ENCODE measurements at places on chromosomes 5 and 9.

DNA sequence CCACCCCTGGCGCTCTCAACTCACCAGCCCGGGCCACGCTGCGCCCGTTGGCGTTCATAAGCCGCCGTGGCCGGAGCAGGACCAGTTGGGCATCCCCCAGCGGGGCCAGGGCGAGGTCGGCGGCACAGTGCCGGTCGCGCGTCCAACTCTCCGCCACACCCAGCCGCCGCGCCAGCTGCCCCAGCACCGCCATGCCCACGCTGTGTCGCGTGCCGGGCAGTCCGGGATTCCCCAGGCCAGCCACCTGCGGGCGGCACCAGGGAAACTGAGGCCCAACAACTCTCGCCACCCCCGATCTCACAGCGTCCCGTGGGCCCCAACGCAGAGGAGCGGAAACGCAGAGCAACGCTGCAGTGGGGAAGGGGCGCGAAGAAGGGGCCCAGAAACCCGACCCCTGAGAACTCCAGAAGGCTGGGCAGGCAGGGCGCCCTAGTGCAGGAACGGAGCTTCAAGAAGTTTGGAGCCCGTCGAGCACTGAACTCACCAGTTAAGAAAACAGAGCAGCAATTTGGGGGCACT is 453 bp downstream of the PTRH1 start:
- no peak for DNase-seq

DNA sequence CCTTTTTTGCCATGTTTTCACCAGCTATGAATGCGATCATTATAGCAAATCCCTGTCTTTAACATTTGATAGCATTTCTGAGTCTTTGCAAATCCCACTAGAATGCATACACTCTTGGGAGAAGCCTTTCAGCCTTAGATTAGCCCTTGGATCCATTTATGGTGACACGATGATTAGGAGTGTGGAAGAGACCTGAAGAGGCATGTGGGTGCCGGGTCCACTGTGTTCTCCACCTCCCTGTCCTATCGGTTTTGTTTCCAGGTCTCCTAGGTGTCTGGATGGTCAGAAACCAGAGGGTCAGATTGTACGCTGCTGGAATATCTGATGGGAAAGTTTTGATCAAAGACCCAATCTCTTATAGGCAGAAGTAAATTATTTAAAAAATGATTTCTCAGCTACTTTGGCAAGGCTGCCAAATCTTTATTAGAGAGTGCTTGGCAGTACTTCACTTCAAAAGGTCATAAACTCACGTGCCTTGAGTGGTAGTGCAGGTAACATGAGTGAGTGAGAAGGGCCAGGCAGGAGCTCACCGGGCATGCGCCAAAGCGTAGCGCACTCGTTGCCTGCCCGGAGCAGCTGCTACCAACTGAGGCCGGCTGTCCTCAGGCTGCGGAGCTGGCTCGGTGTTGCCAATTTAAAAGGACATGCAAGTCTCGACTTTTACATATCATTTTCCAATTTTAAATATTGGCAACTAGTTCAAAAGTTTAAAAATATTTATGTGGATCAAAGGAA is 51.3 kb downstream of the PCSK5 start:
- DNase-seq: no peak

- no peak for DNase-seq
These were observed 366.9 kb upstream of the NUDT12 start for GRCh38 chr5:103929338-103930013.

DNA sequence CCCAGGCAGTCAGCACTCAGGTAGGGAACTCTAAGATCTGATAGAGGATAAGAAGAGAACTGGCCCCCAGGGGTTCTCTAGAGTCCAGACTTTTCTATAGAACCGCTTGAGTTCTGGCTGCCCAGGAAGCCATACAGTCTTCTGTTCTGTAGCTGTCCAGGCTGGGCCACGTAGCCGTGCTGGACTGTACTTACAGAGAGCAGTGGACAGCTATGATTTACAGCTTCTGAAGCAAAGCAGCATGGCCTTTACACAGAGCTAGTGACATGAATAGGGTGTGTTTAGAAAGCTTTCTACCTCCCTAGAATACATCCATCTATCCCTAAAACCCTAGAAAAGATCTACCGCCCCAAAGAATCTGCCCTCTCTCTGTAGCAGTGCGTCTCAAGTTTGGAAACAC is 57.2 kb downstream of the ACO1 start:
- no peak for DNase-seq

DNA sequence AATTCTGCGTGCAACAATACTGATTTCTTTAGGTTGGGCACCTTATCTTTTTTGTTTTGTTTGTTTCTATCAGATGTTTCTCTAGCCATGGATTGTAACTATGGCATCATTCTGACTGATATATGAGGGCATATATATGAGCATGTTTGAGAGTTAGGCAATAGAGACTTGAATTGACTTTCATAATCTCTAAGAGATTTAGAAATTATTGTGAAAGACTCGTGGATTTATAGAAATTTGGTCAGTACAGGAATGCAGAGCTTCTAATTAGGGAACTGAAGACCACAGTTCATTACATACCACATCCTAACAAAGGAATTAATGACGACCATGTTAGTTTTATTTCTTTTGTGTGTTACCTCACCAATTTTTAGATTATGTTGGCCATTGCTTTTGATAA is 546.0 kb upstream of the GRAMD2B start:
- no peak for DNase-seq

DNA sequence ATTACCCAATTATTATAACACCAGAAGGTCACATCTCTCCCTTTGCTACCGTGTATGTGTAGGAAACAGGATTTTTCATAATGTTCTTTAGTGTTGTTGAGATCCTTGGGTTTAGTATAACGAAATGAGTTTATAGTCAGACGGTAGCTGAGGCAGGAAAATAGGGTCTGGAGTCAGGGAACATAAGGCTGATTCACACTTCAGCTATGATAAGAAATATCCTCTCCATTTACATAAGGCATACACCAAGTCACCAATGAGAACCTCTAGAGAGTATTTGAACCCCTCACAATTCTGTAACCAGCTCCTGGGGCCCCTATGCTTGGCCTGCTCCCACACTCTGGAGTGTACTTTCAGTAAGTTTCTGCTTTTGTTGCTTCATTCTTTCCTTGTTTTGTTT is 58.9 kb upstream of the ANKH start:
- peak; percentile 56 for DNase-seq

- no peak for DNase-seq
These were observed 2111.3 kb downstream of the MAT2B start for GRCh38 chr5:165616490-165617405.

- no peak for DNase-seq
These were observed 25.3 kb downstream of the FAM240B start for GRCh38 chr9:38694676-38695075.

- DNase-seq: no peak
These were observed 342.0 kb upstream of the WWC1 start for GRCh38 chr5:167949435-167949834.

DNA sequence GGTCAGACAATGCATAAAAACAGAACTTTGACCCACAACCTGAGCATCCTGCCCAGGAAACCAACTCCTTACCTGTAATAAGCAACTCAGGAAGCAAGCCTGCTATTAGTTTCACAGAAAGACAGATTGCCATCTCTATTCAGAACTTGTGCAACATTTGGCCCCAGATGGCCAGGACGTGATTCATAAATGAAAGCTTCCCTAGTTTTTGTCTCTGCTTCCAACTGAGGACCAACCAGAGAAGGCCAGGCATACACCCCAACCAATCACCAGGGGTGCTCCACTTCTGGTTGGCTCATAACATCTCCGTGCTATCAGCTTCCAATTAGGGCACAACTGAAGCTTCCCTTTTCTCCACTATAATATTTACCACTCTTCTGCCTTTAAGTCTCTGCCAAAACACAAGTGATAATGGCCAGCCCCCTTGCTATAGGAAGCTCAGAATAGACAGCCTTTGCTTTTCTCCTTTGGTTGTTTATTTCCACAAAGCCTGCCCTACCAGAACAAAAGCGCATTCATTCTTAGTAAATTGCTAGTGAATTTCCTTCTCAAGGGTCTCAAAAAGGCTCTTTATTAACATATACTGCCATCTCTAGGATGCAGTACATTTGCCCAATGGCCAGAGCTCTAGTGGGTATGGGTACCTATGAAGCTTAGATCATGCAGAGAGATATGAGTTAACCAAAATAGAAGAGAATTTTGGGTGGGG is 289.7 kb upstream of the DAP start:
- no peak for DNase-seq

GRCh38 chr9:75851917-75852316 is 38.6 kb upstream of the PCSK5 start:
- no peak for DNase-seq

- DNase-seq: no peak
These were observed 979 bp downstream of the CCNB1 start for GRCh38 chr5:69167929-69168328.

All from cardiac fibroblast (primary cell).